ENCODE measurements at places on chromosomes 2 and 18. TPM values are rescaled to one million over a fixed set of nuclear protein-coding genes. Genes with fewer than 3 reads are reported as not detected.

Gene CPO
- total RNA-seq, result not detected

Gene EPB41L3
- 1.9 TPM for total RNA-seq

Gene GALNT5
- total RNA-seq, result not detected

Gene GPBAR1
- 0.41 TPM for total RNA-seq

Gene PCARE
- total RNA-seq, result not detected

Gene FNDC4
- 0.30 TPM for total RNA-seq

GRCh38 chr18:58915995-58916394 lies 51.3 kb downstream of the ZNF532 start:
- no peak for DNase-seq

GRCh38 chr2:193583638-193584400 lies 1389.1 kb upstream of the TMEFF2 start:
- DNase-seq, result no peak

GRCh38 chr2:8408560-8409460 lies 273.0 kb upstream of the ID2 start:
- peak; percentile 43 for DNase-seq

DNA sequence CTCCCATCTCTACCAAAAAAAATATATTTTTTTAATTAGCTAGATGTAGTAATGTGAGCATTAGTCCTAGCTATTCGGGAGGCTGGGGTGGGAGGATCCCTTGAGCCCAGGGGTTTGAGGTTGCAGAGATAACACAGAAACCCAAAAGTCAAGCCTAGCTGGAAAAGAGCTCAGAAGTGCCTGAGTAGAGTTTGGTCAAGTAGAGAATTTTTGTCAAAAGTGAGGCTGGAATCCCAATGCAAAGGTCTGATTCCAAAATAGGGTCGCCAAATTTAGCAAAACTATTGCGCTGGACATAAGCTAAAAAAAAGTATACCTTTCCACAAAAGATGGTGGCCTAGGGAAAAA lies 15.5 kb upstream of the MSH6 start:
- DNase-seq, result no peak

- no peak for DNase-seq
Measured at GRCh38 chr2:1676091-1676912, 68.0 kb downstream of the PXDN start.

DNA sequence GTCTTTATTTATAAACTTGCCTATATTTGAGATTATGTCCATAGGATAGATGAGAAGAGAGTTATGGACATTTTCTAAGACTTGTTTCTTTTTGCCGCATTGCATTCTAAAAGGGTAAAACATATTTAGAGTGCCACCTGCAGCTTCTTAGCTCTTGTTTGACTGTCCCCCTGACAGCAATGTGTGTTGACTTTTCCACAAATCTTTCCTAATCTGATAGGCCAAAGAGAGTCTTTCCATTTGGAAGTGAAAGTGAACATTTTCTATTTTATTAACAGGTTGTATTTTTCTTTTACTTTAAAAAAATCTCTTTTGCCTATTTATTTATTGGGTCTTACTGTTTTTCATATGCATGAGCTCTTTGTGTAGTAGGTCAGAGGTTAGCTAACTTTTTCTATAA lies 58.4 kb downstream of the FMNL2 start:
- DNase-seq, result no peak

DNA sequence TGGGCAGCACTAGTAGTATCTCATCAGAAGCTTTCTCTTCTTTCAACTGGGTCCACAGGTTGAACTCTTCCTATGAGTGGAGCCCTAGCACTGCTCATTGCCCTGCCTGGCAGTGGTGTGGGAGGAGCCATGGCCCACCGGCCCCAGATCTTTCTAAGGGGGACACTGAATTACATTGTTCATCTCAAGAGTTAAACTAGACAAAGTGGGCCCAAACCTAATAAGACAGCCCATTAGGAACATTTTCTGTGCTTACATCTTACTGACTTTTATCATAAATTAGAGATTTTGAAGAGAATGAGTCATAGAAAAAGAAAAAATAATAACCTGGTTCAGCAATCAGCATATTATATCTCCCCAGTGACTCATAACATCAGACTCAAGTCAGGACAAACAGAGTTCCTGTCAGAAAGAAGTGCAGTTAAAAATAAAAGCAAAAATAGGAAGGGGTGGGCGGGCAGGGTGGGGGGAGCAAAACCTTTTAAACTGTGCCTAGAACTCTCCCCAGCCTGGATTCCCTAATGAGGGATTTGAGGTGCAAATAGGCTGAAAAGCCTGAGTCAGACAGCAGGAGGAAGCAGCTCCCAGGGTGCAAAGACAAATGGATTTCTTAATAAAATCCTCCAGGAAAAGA lies 161.6 kb upstream of the TRIB2 start:
- no peak for DNase-seq

DNA sequence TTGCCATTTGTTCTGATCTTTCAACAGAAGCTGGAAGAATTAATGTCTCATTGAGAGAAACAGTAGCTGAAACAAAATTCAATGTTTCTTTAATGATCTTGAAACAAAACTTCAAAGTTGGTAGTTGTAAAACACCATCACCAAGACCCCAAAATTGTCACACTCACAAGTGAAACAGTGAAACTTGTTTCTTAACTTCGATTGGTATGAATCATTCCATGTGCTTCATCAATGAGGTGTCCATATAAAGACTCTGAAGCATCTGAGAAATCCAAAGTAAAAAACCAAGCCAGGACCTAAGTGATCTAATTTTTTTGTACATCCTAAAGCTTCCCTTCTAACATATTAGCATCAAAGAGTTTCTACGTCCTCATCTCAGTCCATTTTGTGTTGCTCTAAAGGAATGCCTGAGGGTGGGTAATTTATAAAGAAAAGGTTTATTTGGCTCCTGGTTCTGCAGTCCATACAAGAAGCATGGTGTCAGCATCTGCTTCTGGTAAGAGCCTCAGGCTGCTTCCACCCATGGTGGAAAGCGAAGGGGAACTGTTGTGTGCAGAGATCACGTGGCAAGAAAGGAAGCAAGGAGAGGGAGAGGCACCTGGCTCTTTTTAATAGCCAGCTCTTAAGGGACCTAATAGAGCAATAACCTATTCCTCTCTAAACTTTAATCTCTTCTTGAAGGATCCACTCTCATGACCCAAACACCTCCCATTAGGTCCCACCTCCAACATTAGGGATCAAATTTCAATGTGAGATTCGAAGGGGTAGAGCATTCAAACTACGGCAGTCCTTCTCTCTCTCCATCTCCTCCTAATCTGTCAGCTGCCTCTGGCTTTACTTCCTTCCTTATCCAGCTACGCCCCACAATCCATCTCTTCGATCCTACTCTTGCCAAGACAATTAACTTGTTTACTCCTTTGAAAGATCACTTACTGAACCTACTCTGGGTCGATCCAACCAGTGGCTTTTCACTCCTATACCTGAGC lies 20.7 kb upstream of the TLK1 start:
- no peak for DNase-seq

- DNase-seq, result no peak
Measured at GRCh38 chr2:223396993-223397392, 205.2 kb downstream of the SCG2 start.

DNA sequence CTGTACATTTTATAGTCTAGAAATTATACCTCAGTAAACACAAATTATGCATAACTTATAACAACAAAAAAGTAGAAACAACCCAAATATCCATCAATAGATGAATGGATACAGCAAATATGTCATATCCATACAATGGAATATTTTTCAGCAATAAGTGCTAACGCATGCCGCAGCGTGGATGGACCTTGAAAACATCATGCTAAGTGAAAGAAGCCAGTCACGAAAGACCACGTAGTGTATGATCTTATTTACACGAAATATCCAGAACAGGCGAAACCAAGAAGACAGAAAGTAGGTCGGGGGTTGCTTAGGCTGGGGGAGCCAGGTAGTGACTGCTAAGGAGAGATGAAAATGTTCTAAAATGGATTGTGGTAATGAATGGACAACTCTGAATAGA lies 167.1 kb upstream of the MYCN start:
- no peak for DNase-seq

- DNase-seq, result no peak
Measured at GRCh38 chr2:43121580-43122314, 104.7 kb downstream of the ZFP36L2 start.

DNA sequence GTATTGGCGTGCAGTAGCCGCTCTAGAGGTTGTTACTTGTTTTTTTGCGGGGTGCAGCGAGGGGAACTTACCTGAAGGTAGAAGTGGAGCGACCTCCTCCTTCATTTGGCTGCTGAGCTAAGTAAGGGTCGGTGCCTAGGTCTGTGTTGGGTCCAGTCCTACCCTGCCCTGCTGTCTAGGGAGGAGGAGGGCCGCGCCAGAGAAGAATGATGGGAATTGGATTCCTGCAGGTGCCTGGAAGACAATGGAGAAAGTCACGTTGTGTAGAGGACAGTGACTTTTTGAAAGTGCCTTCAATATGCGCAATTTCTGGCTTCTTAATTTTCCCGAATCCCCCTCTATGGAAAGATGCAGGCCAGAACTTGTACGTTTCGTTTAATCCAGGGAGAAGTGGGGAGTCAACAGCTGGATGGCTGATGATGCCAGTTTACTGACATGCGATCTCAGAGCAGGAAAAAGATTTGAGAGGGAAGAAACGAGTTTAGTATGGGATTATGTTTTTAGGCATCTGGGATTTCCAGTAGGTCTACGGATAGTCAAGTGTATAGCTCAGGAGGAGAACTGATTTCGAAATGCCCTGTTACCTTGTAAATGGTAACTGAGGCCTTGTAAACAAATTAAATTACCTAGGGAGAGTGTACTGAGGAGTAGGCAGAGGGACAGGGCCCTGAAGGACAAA lies 653 bp downstream of the MRPS9 start:
- no peak for DNase-seq

- no peak for DNase-seq
Measured at GRCh38 chr2:152100961-152101360, 2.1 kb upstream of the CACNB4 start.

GRCh38 chr2:224147174-224147573 lies 108.1 kb upstream of the SERPINE2 start:
- DNase-seq, result no peak

GRCh38 chr2:99888617-99889016 lies 253.8 kb downstream of the AFF3 start:
- DNase-seq, result no peak

- DNase-seq, result no peak
Measured at GRCh38 chr2:145404690-145405089, 884.8 kb upstream of the ZEB2 start.

DNA sequence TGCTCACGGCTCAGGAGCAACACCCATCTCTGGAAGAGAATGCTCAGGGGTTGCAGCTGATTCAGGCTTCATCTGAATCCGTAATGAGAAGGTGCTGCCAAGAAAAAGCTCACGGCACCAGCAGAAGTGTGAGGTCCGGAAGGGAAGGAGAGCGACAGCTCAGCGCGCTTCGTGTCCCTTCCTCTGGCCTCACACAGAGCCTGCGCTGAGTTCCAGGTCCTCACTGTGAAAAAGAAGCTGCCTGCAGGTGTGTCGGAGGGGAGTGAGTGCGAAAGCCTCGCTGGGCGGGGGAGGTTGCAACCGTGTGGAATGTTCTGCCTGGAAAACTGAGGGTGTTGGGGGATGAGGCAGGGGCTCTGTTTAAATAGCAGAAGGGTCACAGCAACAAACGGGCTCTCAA lies 76.2 kb upstream of the TWIST2 start:
- no peak for DNase-seq

- DNase-seq, result no peak
Measured at GRCh38 chr18:73688161-73688560, 459.5 kb downstream of the FBXO15 start.

DNA sequence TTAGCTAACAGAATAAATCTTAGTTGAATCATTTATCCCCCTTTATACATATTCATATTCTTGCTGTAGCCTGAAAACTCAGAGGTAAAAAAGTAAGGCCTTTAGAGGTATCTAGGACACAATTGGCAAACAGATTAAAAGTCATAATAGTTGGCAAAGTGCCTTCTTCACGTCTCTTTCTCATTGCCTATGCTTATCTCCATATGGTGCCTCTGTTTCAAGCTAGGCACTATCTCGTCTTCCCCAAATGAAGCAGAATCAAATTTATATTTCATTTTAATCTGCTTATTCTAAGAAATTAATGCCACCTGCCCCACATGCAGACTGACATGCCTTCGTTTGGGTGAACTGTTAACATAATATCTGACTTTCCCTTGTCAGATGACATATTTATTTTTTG lies 245.4 kb downstream of the CDH2 start:
- no peak for DNase-seq

- no peak for DNase-seq
Measured at GRCh38 chr2:64934530-64934929, 54.7 kb upstream of the SLC1A4 start.

DNA sequence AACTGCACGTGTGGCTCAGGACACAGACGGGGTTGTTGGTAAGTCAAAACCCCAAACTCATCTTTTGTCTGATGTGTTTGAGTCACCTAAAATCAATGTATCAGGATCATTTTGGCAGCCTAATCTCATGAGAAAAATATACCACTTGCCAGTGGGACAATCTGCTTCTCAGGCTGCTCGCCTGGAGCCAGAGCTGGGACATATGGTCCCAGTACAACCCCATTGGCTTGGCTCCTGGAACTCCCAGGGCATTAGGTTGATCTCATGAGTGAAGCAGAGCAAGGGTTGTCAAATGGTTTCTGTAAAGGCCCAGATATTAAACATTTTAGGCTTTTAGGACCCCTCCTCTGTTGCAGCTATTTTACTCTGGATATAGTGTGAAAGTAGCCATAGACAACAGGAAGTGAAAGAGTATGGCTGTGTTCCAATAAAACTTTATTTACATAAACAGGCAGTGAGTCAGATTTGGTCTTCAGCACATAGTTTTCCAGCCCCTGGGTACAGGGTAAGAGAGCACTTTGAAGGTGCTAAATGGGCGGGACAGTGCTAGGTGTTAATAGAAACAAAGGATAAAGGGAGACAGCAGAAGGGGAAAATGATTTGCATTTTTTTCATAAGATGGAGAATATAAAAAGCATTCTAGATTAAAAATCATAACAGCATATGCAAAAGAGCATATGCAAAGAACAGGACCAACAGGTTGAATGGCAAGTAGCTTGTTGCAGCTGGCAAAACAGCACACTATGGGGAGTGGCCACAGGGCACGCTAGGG lies 290.8 kb downstream of the KCNS3 start:
- no peak for DNase-seq

DNA sequence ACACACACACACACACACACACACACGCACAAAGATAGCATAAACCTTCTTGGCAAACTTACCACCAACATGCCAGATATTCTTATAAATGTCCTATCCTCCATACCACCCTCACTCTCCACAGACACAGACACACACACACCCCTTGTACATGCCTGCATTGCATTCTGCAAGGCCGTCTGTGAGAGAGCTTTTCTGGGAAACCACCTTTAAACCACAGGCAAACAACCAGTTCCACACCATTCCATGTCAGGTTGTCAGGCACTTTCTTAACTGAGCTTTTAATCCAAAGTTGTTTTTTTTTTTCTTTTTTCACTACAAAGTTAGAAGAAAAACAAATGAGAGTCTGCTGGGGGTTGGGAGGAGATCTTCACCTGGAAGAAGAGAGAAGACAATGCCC lies 221.1 kb downstream of the C1D start:
- DNase-seq, result no peak

DNA sequence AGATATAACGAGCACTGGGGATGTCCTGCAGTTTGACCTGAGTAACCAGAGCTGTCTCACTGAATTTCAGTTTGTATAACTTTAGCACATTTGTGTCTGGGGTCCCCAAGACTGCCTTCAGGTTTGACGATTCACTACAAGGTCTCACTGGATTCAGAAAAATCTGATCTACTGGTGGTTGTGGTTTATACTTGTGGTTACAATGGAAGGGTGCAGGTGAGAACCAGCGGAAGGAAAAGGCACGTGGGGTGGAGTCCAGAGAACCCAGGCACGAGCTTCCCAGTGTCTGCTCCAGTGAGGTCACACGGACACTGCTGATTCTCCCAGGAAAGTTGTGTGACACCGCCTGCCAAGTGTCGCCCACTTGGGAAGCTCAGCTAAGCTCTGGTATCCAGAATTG lies 126.0 kb downstream of the ZNF236 start:
- no peak for DNase-seq

- no peak for DNase-seq
Measured at GRCh38 chr2:37915773-37916172, 9.3 kb upstream of the RMDN2 start.

Data from activated T-helper 2 cell treated with anti-CD3 and anti-CD28 coated beads, Interferon-gamma antibody, Interleukin-2, Interleukin-4, amounts not matched to agents 10 μg/mL and 5 μg/mL and 100 μg/mL, durations not matched to agents 14 hours and 24 hours and 36 hours (primary cell).